CD4-positive, alpha-beta T cell treated with Interleukin-6 at 100 ng/mL for 8 hours (primary cell): ENCODE measurements at places on chromosomes 7 and 10.

DNA sequence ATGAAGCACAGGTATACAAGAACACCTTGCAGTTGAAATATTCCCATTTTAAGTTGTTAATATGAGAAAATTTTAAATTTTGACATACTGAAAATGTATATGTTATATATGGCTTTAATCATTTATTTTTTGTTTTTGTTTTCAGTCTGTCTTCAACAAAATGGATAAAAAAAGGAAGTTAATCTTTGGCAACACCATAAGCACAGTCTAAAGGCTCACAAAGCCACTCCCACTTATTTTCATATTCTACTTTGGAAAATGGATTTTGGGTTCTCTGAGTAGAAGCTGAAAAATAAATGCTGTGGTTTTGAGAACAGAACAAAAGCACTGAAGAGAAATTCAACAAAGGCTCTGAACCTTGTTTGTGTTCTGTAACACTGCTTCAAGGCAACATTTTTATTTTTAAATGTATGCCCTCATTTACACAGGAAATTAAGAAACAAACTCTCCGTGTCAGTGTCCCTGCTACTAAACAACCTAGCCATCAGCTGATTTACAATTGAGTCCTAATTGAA lies 81.3 kb upstream of the LRRN3 start:
- peak; percentile 19 for DNase-seq

DNA sequence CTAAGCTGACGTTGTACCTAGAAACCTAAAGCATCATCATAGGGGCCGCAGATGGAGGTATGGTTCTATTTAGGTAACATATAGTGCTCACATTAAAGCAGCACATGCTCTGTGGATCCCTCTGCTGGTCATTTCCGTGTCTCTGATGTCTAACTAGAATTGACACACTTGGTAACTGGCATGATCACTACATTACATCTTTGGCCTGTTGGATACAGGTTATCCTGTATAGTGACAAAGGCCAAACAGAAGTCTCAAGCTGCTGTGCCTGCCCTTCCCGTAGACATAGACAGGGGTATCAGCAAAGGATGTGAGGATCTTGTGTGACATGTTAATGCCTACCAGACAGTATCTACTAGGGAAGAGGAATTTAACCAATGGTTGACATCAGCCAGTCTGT lies 51.2 kb downstream of the KIF5B start:
- peak; percentile 26 for DNase-seq

DNA sequence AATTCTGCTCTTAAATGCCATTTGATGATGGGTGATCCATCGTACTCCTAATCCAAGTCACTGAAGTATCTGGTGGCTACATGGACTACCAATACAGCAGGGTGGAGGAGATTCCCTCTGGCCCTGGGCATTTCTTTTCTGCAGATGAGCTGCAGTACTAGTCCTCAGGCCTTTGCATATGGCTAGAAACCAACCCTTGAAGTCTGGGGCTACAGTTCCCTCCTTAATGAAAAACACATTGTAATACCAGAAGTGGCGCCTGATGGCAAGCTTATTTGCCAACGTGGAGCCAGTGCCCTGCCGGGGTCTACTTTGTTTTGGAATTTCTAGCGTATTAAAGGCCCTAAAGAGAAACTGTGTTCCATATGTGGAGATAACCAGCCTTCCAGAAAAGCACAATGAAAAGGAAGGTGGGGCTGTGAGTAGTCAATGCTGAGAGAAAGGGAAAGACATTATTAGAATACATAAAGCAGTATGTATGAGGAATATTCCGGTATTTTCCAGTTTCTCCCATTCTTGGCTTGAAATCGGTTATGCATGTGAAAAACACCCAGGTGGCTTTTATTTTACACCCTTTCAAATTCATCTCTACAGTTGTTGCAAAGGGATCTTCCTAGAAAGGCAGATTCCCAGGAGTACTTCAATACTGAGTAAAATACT lies 368.8 kb downstream of the PRPF18 start:
- DNase-seq = no peak

DNA sequence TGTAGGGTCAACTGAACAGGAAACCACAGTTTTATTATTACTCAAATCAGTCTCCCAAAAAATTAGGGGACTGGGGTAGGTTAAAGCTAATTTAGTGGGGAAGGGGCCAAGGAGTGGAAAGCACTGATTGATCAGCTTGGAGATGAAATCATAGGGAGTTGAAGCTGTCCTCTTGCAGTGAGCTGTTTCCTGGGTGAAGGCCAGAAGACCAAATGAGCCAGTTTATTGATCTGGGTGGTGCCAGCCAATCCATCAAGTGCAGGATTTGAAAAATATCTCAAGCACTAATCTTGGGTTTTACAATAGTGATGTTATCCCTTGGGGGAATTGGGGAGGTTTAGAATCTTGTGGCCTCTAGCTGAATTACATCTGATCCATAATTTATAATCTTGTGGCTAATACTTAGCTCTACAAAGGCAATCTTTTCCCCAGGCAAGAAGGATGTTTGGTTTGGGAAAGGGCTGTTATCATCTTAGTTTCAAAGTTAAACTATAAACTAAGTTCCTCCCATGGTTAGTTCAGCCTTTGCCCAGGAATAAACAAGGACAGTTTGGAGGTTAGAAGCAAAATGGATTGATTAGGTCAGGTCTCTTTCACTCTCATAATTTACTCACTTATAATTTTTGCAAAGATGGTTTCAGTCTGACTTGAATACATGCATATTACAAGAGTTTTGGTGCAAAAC lies 773.5 kb downstream of the XPNPEP1 start:
- no peak for DNase-seq

DNA sequence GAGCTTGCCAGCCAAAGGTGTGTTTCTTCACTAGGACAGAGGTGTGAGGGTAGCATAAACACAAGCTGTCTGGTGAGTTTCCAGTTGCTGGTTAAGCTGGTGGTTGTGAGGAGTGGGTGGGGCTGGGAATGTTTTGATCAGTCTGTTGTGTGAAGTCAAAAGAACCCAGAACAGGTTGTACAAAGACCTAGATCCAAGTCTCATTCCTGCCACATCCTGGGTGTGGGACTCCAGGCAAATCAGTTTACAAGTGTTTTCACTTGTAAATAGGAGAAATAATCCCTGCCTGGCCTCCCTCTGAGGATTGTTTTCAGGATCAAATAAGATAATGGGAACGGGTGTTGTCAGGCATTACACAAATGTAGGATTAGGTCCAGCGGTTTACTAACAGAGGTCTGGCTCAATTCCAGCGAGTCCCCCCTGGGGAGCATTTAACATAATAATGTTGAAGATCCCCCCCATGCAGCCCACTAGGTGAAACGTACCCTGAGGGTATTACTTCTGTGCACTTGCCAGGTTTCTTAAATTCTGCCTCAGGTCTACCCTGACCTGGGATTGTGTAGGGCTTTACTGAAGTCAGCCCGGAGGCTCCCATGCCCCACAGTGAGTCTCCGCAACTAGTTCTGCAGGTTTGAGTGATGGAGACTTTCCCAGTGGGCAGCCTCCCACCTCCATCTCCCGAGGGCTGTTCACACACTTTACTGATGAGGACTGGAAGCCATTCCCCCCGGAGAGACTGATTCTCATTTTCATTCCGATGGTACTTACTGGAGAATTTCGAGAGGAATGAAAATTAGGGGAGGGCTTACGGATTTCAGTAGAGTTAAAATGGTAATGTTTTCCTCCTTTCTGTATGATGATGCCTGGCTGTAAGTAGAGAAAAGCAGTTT lies 2.7 kb upstream of the FRAT2 start:
- DNase-seq = no peak

GRCh38 chr7:85054306-85054705 lies 132.6 kb downstream of the SEMA3D start:
- no peak for DNase-seq

DNA sequence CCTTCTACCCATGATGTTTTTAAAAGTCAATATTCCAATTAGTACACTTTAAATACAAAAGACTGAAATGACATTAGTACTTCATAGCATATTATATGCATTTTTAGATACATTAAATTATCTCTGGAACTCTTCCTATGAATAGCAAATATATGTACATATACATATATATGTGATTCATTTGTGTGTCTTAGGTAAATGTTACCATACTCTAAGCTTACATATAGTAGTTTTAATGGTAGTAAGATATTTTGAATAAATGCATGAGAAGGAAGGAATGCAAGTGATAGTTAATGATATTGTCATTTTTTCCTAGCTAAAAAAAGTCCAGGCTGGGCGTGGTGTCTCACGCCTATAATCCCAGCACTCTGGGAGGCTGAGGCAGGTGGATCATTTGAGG lies 46.0 kb upstream of the CSTF2T start:
- no peak for DNase-seq

DNA sequence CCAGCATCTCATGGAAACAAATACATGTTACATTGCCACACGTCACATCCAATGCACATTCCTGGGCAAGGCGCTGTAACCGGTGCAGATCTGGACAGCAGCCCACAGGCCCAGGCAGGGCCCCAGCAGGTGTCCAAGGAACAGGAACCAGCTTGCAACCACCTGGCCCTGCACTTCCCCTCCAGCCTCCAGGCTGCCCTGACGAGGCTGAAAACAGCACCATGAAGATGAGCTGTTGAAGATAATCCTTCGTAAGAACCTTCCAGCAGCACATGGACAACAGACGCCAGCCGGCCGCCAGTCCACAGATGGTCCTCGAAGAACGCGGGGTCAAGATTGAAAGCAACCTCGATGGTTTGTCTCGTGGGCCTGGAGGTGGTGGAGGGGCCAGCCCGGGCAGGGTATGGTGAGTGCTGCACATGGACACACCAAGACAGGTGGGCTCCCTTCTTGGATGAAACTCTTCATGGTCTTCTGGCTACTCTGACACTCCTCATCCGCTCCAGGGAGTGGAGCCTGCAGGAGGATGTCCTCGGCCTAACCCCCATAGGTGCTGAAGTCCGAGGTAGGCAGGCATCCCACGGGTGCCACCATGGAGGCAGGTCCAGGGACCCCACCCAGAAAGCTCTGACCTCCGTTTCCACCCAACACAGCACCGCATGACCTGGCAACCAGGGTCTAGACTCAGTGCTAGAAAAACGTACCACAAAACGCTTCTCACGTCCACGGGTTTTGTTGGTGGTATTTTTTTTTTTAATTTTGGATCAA lies 22.9 kb downstream of the PDGFA start:
- DNase-seq = no peak

GRCh38 chr7:55206235-55207029 lies 158.7 kb upstream of the LANCL2 start:
- DNase-seq = no peak

DNA sequence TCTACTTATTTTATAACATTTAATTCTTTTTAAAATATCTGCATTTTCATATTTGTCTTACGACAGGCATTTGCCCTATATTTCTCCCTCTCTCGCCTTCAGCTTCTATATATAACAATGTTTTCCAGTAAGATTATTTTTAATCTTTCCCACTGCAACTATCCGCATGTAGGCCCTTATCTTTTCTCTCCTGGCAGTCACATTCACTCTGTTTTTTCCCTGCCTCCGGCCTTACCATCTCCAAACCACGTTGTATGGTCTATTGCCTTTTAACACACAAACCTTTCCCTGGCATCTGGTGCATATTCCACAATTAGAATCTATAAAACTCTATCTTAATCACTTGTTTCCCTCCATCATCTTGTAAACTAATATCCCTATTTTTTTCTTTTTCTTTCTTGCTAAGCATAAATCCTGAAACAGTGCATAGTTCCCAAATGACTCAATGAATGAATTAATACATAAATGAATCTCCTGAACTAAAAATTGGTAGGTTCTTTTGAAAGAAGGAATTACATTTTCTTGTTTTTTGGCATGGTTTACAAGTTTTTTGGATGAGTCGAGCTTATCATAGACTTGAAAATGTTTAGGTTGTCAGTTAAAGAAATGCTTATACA lies 173.2 kb downstream of the SEMA3A start:
- DNase-seq = no peak

DNA sequence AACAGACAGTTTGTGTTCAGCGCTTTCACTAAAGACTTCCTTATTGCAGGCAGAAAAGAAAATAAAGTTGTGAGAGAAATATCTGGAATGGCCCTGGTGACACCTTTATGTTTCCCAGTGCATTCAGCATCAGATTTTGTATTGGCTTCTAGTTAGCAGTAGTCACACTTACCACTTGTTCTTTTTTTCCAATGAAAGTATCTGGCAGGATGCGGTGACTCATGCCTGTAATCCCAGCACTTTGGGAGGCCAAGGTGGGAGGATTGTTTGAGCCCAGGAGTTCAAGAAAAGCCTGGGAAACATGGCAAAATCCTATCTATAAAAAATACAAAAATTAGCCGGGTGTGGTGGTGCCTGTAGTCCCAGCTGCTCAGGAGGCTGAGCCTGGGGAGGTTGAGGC lies 649.6 kb downstream of the LRMDA start:
- DNase-seq = no peak

- no peak for DNase-seq
Observed at GRCh38 chr7:107242267-107242666, 73.5 kb downstream of the HBP1 start.

DNA sequence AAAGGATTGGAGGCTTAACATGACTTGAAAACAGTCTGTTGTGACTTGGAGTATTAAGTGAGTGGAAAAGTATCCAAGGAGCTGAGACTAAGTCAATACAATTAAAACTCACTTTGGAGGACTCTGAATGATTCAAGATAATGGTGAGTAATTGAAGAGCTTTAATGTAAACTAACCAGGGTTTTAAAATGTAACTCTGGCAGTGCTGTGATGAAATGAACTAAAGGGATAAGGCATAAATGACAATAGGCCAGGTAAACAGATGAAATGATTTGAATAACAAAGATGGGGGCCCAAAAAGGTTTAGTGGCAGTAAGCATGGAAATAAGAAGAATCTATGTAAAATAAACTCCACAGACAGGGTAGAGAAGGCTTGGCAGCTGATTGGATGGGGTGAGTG lies 316.5 kb upstream of the CACNA2D1 start:
- no peak for DNase-seq

DNA sequence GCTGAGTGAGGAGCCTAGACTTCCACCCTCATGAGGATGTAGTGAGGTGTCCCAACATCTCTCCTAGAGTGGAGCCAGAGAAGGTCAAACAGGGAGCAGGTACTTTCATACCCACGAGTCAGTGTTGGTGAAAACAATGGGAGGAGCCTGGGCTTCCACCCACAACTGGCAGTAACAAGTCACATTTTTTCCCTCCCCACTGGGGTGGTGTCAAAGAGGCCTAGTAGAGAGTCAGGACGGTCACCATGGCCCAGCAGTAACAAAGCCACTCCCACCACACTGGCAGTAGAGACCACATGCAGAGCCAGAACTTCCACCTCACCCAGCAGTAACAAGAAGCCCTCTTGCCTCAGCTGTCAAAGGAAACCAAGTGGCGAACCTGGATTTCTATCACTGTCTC lies 280.2 kb upstream of the IMMP2L start:
- no peak for DNase-seq

GRCh38 chr7:93938293-93938692 lies 16.8 kb downstream of the GNG11 start:
- no peak for DNase-seq

- DNase-seq = no peak
Observed at GRCh38 chr7:71904484-71904883, 507.7 kb downstream of the CALN1 start.

- DNase-seq = no peak
Observed at GRCh38 chr10:59585046-59585700, 124.5 kb downstream of the SLC16A9 start.

GRCh38 chr7:74475243-74475986 lies 21.7 kb downstream of the GTF2IRD1 start:
- no peak for DNase-seq

GRCh38 chr7:113113912-113114311 lies 4.4 kb downstream of the SMIM30 start:
- DNase-seq = no peak
